ENCODE measurements at places on chromosomes 6 and 20. TPM values are rescaled to one million over a fixed set of nuclear protein-coding genes. Genes with fewer than 3 reads are reported as not detected.

DNA sequence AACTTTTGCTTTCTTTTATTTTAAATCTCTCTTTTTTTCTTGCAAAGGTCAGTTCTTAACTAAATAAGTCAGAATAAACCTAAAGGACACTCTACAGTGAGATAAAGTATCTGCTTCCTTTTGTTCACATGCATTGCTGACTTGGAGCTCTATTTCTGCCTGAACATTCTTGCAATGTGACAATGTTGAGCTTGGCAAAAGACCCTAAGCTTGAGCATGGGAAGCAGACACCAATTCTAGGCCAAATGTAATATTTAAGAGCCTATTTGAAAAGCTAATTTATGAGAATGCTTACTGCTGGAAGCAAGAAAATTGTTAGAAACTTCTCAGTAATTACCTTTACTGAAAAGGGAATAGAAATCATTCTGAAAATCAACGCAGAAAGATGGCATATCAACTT is 556.2 kb downstream of the CBLN4 start:
- no peaks in the 10 kb centered on the region for H3K36me3 ChIP-seq
- DNase-seq: no peak
- H3K27ac ChIP-seq: peak overlapping the region; percentile 11

GRCh38 chr6:100465701-100466409 is 1.1 kb upstream of the SIM1 start:
- H3K4me3 ChIP-seq: no peak overlapping the region
- DNase-seq: no peak
- H3K36me3 ChIP-seq: no peaks in the 10 kb centered on the region
- peaks cover 3% of the 10 kb centered on the region for H3K4me1 ChIP-seq
- H3K27me3 ChIP-seq: peaks cover 65% of the 10 kb centered on the region

GRCh38 chr6:121247386-121247785 is 86.9 kb downstream of the TBC1D32 start:
- H3K4me1 ChIP-seq: no peaks in the 10 kb centered on the region
- no peak overlapping the region for H3K27ac ChIP-seq
- no peak overlapping the region for H3K4me3 ChIP-seq
- H3K27me3 ChIP-seq: no peaks in the 10 kb centered on the region
- H3K36me3 ChIP-seq: no peaks in the 10 kb centered on the region
- DNase-seq: no peak

DNA sequence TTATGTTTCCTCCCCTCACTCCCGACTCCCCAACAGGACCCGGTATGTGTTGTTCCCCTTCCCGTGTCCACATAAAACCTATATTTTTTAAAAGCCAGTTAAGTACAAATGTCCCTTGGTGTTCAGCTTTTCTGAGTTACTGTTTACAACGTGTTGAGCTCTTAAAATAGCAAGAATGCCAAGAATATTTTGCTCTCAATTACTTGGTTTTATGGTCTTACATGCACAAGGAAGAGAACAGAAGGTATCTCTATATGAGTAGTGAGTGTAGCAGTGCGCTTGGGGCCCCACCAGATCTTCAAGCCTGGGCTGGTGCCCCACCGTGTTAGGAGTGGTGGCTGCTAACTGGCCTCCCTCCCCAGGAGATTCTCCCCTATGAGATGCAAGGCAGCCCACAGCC is 75.3 kb downstream of the RIN2 start:
- H3K27ac ChIP-seq: no peak overlapping the region
- no peak for DNase-seq
- H3K4me3 ChIP-seq: no peak overlapping the region
- H3K36me3 ChIP-seq: no peaks in the 10 kb centered on the region
- H3K27me3 ChIP-seq: no peaks in the 10 kb centered on the region

GRCh38 chr6:115582386-115582785 is 478.3 kb downstream of the FRK start:
- H3K4me3 ChIP-seq: no peak overlapping the region
- no peaks in the 10 kb centered on the region for H3K27me3 ChIP-seq
- H3K36me3 ChIP-seq: no peaks in the 10 kb centered on the region
- no peak overlapping the region for H3K27ac ChIP-seq
- DNase-seq: no peak
- no peaks in the 10 kb centered on the region for H3K4me1 ChIP-seq

DNA sequence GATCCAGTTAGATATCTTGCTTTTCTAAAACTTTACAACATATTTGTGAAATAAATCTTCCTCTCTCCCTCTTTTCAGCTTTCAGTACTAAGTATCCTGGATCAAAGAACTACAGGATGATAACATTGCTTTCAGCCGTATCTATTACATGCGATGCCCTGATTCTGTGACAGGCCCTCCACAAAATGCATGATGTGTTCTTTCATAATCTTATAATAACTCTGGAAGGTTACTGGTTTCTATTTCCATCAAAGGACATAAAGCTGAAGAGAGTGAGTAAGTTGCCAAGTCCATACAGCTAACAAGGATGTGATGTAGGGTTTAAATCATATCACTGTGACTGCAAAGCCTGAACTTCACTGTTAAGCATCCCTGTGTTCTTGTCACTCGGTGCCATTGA is 62.9 kb upstream of the ADGRG6 start:
- H3K27ac ChIP-seq: no peak overlapping the region
- H3K4me3 ChIP-seq: no peak overlapping the region

HLA-DQA1 gene
- total RNA-seq: 24.4 TPM
